Skin of body (tissue), 3 donors: ENCODE measurements at places on chromosomes 5 and 9. TPM values are rescaled to one million over a fixed set of nuclear protein-coding genes. Genes with fewer than 3 reads are reported as not detected.

Gene ADAMTS16
- 3.1 TPM for total RNA-seq

Gene MOB3B
- total RNA-seq, result 4.5 TPM

Gene TBCA
- 76.8 TPM for total RNA-seq

Gene CARTPT
- total RNA-seq, result not detected

Gene PCDHGA7
- total RNA-seq, result 3.5 TPM
